ENCODE measurements at places on chromosomes 3 and 15.

DNA sequence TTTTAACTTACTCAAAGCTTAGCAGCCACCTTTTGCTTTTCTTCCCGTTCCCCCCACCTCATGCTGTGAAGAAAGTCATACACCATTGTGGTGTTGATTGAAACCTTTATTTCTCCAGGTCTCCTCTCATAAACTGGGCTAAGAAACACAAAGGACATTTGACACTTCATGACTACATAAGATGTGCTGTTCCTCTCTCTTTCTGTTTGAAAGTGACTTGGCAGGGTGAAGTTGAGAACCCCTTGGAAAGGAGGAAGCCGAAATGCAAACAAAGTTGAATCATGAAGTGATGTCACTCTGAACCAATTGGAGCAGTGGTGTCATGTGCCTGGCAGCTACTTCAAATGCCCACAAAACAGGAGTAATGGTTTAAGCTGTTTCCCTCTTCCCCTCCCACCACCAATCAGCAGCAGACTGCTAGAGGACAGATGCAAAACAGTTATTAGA lies 174.7 kb downstream of the IGF1R start:
- DNase-seq: no peak

GRCh38 chr15:47577000-47577399 lies 140.3 kb upstream of the SEMA6D start:
- DNase-seq: no peak

- no peak for DNase-seq
Observed at GRCh38 chr15:47787875-47788274, 70.6 kb downstream of the SEMA6D start.

DNA sequence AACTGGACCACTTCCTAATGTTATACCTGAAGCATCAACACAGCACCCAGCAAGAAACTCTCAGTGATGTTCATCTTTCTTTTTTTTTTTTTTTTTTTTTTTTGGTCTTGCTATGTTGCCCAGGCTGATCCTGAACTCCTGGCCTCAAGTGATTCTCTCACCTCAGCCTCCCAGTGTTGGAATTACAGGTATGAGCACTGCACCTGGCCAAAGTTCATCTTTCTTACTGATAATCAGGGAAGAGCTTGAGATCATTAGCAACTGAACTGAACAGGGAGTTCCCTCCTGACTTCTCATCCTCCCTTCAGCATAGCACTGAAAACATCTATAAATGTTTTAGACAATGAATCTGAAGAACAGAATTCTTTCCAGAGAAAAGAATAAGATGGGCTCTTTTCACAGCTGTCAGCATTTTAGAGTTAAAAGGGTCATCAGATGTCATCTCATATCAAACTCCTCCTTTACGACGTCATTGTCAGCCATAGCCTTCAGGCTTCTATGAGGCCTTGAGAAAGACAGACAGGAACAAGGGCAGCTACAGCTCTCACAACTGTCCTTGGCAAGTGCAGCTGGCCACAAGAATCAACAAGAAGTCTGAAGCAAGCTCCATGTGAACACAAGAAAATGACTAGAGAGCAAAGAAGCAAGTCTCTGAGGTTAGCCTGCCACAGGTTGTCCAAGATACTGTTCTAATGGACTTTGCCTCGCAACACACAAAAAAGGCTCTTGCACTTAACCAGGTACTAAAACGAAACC lies 33.8 kb downstream of the SCAP start:
- no peak for DNase-seq

DNA sequence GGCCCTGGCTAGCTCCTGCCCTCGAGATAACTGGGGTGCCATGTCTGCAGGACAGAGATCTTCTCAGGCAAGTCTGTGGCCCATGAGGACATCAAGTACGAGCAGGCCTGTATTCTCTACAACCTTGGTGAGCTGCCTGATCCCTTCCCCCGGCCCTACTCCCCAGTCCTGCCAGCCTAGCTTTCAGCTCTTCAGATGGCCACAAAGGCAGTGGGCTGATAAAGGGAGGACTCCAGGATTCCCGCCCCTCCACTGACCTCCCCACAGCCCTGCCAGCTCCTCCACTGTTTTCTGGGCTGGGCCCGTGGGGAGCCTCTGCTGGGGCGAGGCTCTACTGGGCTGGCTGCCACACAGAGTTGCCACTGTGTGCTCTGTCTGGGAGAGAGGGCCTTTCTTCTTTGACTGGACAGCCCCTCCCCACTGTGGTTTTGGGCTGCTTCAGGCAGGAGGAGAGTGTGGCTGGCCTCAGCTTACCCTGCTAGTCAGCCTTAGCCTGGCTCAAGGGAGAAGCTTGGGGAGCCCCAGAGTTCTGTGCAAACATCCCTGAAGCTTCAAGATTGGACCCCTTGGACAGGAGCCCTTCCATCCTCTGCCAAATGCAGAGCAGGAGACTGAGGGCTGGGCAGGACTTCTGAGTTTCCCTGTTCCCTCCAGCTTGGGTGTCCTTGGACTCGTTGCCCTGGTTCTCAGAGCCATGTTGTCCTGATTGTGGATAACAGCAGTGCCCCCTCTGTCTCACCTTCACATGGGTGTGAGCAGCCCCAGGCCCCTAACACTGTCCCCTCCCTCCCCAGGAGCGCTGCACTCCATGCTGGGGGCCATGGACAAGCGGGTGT lies 24.4 kb downstream of the PTPN23 start:
- DNase-seq: no peak

DNA sequence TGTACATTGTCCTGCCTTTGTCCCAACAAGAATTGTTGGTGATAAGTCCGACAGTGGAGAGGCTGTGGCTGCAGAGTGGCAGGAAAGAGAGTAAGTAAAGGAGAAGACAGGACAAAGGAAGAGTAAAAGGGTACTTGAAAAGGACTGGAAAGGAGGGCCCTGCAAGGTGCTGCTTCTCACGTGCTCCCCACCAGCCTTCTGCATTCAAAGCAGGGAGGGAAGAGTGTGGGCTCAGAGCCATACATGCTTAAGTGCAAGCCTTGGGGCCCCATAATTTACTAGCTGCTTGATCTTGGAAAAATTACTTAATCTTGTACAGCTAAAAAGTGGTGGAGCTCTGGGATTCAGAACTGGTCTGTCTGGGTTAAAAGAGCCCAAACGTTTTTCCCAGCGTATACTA lies 29.9 kb downstream of the MME start:
- no peak for DNase-seq

DNA sequence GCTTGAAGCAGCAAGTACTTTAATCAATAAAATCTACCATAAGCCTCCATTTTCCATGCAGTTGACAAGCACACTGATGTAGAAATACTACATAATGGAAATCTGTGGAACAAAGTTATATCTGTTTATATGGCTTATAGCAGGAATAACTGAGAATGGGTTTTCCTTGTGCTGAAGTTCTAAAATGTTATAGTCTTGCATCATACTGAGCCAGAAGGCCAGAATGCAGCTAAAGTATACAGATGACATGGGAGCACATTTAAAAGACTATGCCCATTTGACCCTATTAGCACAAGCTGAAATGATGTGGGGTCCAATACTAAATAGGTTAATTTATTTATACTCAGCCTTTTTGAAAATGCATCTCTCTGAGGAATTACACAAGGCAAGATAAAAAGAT lies 25.1 kb downstream of the SLC24A5 start:
- DNase-seq: no peak

DNA sequence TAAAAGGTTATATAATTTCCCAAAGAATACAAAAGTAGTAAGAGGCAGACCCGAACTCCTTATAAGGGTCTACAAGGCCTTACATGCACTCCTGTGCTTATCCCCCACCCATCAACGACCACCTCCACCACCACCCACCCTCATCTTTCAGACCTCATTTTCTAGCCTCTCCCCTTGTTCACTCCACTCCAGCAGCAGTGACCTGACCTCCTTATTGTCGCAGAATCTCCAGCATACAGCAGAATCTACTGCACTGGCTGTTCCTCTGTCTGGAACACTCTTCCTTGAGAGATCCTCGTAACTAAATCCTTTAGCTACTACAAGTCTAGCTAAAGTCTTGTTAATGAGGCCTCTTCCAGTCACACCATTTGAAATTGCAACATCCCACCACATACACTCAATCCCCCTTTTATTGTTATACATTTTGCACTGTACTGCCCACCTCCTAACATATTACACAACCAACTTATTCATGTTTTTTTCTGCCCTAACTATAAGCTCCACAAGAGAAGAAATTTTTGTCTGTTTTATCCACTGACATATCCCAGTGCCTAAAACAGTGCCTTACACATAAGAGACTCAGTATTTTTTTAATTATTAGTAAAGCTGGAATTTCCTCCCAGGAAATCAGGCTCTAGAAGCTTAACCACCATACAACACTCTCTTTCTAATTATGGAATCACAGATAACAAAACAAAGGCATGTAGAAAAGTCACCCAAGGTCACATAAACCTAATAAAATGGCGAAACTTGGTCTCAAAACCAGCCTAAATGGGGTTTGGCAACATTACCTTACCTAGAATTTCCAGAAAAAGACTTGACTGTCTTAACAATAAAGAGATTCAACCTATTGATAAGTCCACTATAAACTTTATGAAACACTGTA lies 40.2 kb downstream of the ZNF148 start:
- DNase-seq: no peak

Measured in stimulated activated CD4-positive, alpha-beta T cell treated with anti-CD3 and anti-CD28 coated beads, TNF-alpha, amount 100 ng/mL, for 4 hours (primary cell).